ENCODE measurements at places on chromosomes 5 and 9.

GRCh38 chr5:39946356-39947045 lies 521.7 kb upstream of the DAB2 start:
- no peak for DNase-seq

- DNase-seq, result no peak
These were observed 43.3 kb downstream of the CREBRF start for GRCh38 chr5:173099461-173099860.

- no peak for DNase-seq
These were observed 91.7 kb downstream of the EDIL3 start for GRCh38 chr5:84292788-84293653.

GRCh38 chr5:52466749-52467520 lies 320.8 kb upstream of the ITGA1 start:
- no peak for DNase-seq

DNA sequence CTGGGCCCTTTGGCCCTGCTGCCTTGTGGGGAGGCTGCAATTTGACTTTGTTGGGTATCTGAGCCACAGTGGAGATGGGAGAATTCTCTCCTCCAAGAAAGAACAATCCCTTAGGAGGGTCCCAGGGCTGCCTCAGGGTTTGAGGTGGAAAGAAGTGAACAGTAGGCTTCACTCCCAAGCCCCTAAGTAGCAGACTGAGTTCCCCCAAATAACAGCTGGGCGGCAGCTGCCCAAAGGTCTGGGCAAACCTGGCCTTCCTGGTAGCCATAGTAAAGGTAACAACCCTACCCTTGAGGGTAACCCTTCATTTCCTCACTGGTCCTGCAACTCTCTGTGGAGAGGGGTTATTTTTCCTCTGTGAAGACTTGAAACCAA lies 746 bp downstream of the RGS3 start:
- no peak for DNase-seq

DNA sequence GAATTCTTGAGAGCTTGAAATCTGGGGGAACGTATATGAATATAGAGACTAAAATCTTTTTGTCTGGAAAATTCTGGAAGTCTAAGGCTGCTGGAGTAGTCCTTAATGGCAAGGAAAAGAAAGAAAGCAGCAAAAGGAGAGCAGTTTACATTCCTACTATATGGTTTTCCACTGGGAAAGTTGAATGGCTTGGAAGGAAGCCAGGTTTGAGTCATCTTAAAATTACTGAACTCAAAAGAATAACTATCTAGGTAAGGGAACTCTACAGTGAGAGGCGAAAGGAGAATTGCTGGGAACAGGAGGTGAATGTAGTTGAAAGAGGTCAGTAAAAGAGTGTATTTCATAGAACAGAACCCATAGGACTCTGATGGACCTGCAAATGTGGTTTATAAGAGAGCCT lies 258.1 kb upstream of the EDIL3 start:
- DNase-seq, result peak; percentile 19

- DNase-seq, result peak; percentile 40
These were observed 117.5 kb upstream of the OR13F1 start for GRCh38 chr9:104386425-104387069.

DNA sequence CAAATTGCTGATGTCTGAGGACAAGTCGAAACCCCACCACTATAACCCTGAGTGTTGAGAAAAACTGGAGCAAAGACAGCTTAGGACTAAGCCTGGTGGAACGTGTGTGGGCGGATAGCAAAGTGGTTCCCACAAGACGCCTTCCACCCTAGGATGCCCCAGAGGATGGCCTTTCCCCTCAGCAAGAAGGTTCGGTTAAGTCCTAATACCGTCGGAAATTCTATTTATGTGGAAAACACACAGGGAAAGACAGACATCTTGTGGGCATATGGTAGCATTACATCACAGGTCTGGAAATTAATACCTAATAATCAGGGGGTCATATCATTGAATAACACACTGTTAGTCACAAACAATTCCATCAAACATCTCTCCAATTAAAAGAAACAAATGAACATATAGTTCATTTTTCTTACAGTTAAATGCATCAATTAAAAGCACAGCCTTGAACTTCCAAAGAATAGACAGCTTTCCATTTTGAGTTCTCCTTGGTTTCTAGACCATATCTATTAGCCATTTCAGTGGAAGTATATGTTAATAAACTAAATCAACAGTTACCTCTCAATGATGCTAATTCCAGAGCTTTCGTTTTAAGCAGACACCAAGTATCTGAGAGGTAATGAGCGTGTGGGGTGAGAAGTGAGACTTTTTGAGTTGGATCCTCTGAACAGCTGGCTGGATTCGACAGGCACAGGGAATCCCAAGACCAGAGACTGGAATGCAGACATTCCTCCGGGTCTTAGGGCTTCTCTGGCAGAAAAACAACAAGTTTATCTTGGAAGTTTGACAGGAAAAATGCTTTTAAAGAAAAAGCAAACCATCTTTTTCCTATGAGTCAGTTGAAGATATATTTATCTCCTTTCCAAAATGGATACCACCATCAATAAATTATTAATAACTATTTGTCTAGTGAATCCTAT lies 2.9 kb upstream of the ICE1 start:
- peak; percentile 67 for DNase-seq

DNA sequence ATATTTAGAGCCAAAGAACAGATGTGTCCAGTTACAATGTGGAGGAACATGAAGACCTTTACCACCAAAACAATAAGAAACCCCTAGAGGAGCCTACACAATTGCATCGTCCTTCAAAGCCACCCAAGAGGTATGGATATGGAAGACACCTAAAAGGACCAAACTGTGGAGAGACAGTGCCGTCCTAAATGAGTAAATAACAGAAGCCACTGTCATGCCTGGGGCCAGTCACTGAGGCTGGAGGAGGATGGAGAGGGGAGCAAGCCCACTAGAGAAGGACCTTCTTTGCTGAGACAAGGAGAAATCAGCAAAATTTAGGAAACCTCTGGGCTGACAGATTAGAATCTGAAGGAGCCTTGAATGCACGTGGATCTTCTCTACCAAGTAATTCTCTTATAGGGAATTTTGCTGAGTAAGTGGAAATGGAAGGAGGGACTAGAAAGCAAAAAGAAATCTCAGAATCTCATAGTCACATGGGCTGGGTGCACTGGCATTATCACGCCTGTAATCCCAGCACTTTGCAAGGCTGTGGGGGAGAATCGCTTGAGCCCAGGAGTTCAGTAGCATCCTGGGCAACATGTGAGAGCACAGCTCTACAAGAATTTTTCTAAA lies 27.6 kb downstream of the PLEKHG4B start:
- no peak for DNase-seq

- no peak for DNase-seq
These were observed 36.9 kb downstream of the MYO10 start for GRCh38 chr5:16899171-16899570.

DNA sequence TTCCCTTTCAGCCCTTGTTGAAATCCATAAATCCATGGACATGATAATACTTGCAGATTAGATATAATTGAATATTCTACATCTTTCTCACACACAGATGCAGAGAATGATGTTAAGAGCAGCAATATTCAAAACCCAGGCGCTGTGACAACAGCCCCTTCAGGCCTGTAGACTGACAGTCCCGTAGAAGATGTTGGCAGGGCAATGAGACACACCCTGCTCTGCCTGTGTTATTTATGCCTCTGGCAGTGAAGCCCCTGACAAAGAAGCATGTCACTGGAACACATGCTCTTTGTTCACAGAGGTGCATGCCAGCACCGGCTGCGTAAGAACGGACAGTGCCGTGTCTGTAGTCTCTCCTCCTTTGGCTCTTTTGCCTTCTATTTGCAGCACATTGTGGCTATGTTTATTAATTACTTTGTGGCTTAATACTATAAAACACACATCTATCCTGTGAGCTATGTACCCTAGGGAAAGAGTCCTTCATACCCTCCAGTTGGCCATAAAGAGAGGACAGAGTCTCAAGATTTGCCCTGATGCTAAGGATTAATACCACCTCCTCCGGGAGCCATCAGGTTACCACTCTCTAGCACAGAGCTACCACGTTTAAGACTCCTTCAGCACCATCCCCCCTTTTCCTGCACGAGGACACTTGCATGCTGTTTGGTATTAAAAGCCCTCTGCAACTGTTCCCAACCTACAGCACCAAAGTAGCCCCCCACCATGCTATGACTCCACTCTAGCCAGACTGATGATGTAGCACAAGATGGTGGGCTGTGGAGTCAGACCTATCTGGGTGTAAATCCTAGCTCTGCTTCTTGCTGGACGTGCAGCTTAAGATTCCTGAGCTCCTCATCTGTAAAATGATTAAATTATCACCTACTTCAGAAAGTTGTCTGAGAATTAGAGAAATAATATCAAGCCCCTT lies 2.0 kb upstream of the ANP32B start:
- DNase-seq, result no peak

DNA sequence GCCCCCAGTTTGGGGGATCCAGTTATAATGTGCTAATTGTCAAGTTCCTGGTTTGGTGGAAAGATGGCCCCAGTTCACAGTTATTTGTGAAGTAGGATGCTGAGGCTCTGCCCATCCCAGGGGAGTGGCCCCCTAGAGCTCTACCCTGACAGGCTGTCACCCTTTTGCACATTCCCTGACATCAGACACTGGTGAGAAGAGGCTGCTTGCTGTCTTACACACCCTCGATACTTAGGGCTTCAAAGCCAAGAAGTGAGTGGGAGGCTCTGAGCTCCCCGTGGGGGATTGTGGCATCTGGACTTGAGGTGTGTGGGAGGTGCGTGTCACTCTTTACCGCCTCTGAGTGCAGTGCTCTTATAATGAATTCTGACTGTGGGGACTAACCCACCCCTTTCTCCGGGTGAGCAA lies 168.5 kb downstream of the DOCK2 start:
- DNase-seq, result no peak

GRCh38 chr9:36551129-36551528 lies 21.6 kb upstream of the MELK start:
- DNase-seq, result no peak

GRCh38 chr5:160970605-160971191 lies 118.7 kb upstream of the ATP10B start:
- no peak for DNase-seq

DNA sequence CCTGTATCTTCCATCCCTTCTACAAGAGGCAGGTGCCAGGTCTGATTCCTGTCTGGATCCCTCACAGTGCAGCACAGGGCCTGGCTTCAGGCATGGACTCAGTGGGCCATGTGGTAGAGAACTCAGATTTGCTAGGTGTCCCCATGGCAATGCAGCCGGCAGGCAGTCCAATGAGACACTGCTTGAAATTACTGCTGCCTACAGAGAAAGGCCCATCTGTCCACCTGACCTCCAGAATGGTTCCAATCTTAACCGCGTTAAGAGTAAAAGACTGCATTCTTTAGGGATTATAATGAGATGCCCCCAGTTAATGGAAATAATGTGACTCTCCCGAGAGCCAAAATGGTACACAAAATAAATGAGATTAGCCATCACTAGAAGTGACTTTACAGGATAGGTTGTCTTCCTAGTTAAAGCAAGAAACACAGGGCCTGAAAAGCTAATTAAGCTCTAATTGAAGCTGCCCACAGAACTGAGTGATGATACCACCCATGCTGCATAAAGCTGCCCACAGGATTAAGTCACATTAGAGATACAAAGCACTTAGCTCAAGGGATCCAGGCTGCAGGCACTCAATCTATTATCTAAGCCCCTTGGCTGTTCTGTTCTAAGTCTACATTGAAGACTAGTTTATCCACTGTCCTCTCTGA lies 11.4 kb downstream of the FAM193B start:
- no peak for DNase-seq

GRCh38 chr9:124782661-124783574 lies 6.0 kb downstream of the OLFML2A start:
- no peak for DNase-seq

DNA sequence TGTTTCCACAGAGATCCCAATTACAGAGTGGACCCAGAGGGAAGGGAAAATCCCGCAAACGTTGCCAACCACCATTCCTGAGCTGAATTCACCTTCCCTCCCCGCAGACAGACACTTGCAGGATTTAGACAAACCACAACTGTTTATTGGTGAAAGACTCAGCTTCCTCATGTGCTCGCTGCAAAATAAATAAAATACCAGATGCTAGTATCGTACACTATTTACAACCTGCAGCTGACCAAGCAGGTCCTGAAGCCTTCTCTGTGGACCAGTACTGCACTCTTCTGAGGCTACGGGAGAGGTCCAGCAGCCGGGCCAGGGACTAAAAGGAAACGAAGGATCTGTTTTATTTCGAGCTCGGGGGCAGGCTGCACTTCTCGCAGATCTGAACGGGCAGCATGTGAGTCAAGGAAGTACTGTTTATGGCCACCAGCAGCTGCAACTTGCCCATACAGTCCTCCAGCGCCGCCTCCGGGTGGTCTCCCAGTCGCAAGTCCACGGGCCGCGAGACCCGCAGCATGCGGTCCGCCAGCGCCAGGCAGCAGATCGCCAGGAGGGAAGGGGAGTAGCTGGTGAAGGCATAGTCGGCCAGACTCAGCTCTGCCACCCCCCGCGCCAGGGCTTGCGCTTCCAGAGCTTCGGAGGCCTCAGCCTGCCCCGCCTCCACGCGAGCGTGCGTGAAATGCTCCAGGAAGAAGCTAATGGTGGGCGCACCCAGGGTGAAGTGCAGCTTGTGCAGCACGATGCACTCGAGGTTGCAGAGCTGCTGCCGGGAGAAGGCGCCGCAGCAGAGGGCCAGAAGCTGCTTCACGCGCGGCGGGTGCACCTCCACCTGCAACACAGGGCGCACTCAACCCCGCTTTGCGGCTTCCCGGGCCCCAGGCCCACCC lies 2.1 kb downstream of the CCNO start:
- no peak for DNase-seq

- DNase-seq, result no peak
These were observed 2.8 kb downstream of the SRA1 start for GRCh38 chr5:140554454-140554853.

DNA sequence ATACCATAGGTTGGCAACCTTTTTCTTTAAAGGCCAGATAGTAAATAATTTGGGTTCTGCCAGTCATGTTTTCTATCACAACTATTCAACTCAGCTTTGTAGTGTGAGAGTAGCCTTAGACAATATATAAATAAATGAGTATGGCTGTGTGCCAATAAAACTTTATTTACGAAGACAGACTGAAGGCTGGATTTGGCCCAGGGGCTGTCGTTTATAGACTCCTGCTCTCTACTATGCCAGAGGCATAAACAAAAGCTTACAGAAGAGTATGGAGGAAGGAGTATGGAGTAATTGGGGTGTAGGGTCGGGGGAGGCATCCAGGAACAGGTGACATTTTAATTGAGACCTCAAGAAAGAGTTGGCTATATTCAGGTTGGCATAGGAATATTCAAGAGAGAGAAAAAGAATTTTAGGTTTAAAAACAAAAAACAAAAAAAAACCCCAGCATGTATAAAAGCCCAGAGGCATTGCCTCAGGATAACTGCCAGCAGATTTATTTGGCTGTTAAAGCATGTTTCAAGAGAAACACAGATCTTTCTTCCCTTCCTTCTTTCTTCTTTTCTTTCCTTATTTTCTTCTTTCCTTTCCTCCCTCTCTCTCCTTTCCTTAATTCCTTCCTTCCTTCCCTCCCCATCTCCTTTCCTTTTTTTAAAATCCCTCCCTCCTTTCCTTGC lies 39.9 kb downstream of the SLIT3 start:
- no peak for DNase-seq
